ENCODE measurements at places on chromosomes 2 and 18.

GRCh38 chr2:70807102-70807827 is 13.1 kb downstream of the CLEC4F start:
- DNase-seq, result no peak

- no peak for DNase-seq
These were observed 641 bp downstream of the MAPRE3 start for GRCh38 chr2:26970928-26971627.

DNA sequence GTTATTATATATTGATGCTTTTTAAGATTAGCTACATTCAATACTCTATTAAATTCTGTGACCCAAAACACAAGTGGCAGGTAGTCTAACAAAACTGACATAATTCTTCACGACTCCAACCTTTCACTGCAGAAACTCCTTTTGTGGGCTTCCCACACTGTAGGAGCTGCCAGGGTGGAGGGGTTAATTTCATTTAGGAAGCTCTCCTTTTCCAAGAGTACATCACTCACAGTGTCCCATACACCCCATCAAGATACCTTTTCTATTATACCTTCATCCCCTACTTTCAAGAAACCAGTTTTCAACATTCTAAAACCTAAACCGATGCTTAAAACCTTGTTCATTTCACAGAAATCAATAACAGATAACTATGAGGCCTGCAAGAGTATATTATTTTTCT is 825 bp downstream of the THUMPD2 start:
- DNase-seq, result no peak

- no peak for DNase-seq
These were observed 13.1 kb downstream of the PCARE start for GRCh38 chr2:29061176-29061575.

- DNase-seq, result no peak
These were observed 34.1 kb upstream of the LCLAT1 start for GRCh38 chr2:30412684-30413570.

GRCh38 chr2:14358339-14358738 is 274.2 kb upstream of the LRATD1 start:
- no peak for DNase-seq

- DNase-seq, result no peak
These were observed 315.2 kb upstream of the ZEB2 start for GRCh38 chr2:144834998-144835633.

- DNase-seq, result peak; percentile 74
These were observed at the start of gene TLK1 for GRCh38 chr2:171160119-171160955. Gene TLK1, minus strand, starts transcription at chr2:171160893. Its CDS starts 465 bp downstream, at chr2:171160428.

DNA sequence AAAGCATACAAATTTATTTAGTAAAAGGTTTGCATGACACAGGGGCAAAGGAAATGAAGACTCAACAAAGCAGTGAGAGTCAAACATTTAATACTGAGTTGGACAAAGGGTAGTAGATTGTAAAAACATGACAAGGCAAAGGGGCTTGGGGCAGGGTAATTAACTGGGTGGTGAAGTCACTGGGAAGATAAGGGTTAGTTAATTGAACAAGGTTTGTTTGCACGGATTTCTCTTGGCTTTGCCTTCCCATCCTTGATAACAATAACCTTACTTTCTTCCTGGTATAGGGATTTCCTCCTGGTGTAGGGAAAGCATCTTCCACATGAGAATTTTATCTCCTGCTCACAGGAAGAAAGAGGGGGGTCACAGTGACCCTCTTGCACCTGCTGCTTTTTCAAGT is 26.8 kb upstream of the RTTN start:
- DNase-seq, result no peak

- DNase-seq, result no peak
These were observed 866.8 kb downstream of the DSC3 start for GRCh38 chr18:30175621-30176225.

DNA sequence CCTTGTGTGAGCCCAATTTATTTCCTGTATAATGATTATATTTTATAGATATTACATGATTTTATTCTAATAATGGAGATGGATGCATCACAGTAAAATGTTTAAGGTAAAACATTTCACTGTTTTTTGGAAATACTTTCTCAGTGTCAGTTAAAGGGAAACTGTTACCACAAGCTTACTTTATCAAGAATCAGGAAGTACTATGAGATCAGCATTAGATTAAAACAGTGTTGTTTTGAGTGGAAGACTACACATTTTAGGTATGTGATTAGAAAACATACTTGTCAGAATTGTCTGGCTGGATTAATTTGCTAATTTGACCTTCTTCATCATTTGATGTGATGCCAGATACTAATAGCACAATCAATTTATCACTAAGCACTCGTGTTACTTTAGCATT is at the start of gene HRH4:
Gene HRH4 (plus strand): TSS at position 250 of the 400 bp plus-strand sequence. CDS start 92 bp downstream, at position 342.
- no peak for DNase-seq

DNA sequence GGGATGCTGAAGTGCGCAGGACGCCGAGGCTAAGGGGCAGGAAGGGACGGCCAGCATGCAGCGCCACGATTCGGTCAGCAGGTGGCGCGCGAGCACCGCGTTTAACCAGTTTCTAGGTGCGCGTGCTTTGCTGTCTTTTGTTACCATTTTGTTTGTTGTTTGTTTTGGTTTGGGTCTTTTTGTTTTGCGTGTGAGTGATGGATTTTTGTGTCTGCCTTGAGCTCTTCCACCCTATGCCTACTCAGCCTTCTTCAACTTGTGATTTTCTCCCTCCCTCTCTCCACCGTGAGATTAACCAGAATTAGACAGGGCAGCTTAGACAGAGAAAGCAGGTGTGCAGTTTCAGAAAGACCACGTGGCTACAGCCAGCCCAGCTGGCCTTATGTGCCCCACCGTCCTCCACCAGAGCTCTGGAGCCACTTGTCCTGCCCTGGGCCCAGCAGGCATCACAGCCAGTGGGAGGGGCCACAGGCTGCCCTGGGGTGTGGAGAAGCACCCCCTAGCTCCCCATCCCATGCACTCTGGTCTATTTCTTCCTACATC is 180.2 kb downstream of the RNF144A start:
- DNase-seq, result peak; percentile 76

GRCh38 chr18:63843008-63843407 is 44.5 kb upstream of the SERPINB2 start:
- no peak for DNase-seq

DNA sequence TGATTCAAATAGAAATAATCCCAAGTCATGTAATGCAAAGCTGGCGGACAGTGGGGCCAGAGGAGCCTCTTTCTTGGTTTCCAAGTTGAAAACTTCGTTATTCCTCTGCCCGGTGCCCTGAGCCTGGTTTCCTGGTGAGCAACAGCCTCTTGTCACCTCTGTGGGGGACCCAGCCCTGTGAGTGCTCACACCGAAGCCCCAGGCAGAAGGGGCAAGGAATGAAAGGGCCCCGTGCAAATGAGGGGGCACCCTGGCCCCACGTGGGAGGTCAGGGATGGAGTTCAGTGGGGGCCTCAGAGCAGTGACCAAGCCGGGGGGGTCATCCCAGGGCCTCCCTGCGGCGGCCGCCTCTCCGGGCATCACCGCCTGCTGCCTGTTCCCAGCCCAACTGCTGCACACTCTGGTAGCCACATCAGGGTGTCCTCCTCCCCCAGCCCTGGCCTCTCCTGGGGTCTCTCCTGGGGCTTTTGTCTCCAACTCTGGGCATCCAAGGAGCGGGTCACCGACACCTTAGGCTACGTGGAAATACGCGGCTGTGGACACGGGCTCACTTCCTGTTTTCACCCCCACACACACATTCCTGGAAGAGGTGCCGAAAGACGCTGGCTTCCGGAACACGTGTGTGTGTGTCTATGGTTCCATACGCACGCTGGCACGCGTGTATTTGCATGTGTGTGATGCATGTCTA is 64.5 kb downstream of the TWIST2 start:
- no peak for DNase-seq

DNA sequence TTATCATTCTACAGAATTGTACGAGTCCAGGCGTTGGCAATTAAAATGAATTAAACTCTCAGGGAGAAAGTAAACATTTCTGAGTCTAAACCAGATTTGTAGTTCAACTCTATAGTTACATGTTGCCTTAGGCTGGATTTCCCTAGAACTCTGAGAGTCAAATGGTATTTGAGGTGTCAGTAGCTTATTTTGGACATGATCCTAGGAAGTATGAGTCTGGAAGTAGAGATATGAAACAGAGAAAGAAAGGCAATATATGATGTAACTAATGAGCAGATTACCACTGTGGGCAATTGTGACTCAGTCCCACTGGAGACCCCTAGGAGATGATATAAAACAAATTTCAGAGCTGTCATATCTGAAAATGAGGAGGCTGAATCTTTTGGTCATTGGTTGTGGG is 199.1 kb upstream of the UBE2E3 start:
- DNase-seq, result no peak

- DNase-seq, result no peak
These were observed 89.0 kb upstream of the DLGAP1 start for GRCh38 chr18:4544142-4544541.

GRCh38 chr2:122755281-122755780 is 999.9 kb downstream of the TSN start:
- DNase-seq, result no peak

GRCh38 chr2:127166231-127166860 is 53.8 kb downstream of the CYP27C1 start:
- no peak for DNase-seq

- DNase-seq, result no peak
These were observed 20.8 kb upstream of the MTA3 start for GRCh38 chr2:42547446-42548295.

DNA sequence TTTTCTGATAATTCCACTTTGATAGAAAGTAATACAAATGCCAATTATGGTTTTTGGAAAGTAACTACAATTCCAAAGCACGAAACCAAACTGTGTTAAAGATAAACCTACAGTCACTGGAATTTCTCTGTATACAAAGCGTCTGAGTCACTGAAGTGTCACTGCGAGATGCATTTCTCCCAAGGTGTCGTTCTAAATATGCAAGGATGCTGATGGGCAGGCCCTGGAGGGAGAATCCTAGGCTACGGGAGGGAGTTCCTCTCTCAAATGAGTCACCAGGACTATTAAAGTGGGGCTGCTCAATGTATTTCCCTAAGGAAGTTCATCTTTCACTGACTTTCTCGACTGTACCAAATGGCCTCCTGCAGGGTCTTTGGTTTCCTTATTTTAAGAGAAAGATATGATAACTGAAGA is 163.8 kb upstream of the STK17B start:
- no peak for DNase-seq

GRCh38 chr18:42178376-42179080 is 223.5 kb downstream of the PIK3C3 start:
- DNase-seq, result no peak

- DNase-seq, result no peak
These were observed 192.2 kb downstream of the IRS1 start for GRCh38 chr2:226607379-226607778.

- peak; percentile 55 for DNase-seq
These were observed 1.0 kb downstream of the PLEKHB2 start for GRCh38 chr2:131105950-131106801.

DNA sequence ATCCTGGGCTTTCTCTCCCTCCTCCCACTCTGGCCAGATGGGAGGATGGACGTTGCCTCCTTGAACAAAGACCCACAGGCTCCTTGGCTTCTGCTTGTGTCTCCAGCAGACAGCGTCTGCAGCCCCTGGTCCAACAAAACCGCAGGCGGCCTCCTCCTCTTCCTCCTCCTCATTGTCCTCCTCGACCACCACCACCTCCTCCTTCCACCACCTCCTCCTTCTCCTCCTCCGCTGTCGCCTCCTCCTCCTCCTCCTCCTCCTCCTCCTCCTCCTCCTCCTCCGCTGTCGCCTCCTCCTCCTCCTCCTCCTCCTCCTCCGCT is 45.7 kb upstream of the ALPP start:
- no peak for DNase-seq

DNA sequence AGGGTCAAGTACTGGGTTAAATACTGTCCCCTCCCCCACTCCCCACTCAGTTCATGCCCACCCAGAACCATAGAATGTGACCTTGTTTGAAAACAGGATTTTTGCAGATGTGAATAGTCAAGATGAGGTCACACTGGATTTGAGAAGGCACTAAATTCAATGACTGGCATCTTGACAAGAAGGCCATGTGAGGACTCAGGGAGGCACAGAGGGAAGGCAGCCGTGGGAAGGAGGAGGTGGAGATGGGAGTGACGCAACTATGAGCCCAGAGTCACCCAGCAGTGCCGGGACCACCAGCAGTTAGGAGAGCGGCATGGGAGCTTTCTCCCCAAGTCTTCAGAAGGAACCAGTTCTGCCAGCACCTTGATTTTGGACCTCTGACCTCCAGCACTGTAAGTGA is 257.3 kb downstream of the BCL2 start:
- no peak for DNase-seq

- DNase-seq, result no peak
These were observed 40.0 kb downstream of the PKDCC start for GRCh38 chr2:42087857-42088195.
